CD4-positive, alpha-beta T cell treated with Interleukin-15 for 4 hours (primary cell): ENCODE measurements at places on chromosomes 2 and 18.

DNA sequence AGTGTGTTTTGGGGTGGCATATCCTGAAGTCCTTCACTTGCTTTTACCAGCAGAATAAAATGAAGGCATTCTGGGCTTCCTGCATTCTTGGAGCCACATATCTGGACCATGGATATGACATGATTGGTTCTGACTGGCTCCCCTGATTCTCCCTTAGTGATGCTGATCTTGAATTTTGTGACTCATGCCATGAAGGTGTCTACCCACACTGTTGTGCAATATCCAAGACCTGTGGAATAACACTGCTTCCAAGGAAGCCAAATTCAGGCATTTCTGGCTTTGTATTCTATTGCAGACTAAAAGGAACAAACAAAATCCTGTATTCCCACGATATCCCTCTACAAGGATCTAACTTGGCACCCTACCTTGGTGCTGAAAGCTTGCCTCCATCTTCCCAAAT, 125.8 kb downstream of the LYPD6B start:
- no peak for DNase-seq

- no peak for DNase-seq
Observed at GRCh38 chr2:19649142-19649541, 252.6 kb downstream of the TTC32 start.

DNA sequence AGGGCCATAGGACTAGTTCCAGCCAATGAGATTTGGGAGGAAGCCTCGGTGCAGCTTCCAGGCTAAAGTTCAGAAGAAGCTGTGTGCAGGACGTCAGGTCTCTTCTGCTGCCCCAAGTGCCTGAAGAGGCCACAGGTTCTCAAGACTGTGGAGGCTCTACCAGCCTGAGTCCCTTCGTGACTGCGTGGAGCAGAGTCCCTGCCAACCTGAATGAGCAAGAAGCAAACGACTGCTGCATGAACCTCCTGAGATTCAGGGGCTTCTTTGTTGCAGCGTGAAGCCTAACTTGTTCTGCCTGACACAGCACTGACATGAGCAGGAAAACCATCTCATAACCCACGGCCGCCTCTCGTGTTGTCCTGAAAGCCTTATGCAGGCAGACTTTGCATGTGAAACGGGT, 39.7 kb downstream of the TWIST2 start:
- DNase-seq, result no peak

DNA sequence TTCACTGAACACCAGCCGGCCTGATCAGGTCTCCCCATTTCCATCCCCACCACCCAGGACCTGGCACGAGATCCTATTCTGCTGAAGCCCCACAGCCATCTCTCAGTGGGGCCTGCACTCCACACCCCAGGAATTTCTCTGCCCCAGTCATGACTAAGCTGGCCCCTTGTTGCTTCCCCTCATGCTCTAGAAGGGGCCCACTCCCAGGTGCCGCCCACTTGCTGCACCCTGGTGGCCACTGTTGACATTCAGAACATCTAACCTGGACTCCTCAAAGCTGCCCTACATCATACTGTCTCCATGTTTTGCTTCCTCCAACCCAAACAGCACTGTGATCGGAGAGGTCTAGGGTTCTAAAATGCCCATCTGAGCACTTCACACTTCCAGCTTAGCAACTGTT, 90.7 kb upstream of the KLHL29 start:
- DNase-seq, result no peak

DNA sequence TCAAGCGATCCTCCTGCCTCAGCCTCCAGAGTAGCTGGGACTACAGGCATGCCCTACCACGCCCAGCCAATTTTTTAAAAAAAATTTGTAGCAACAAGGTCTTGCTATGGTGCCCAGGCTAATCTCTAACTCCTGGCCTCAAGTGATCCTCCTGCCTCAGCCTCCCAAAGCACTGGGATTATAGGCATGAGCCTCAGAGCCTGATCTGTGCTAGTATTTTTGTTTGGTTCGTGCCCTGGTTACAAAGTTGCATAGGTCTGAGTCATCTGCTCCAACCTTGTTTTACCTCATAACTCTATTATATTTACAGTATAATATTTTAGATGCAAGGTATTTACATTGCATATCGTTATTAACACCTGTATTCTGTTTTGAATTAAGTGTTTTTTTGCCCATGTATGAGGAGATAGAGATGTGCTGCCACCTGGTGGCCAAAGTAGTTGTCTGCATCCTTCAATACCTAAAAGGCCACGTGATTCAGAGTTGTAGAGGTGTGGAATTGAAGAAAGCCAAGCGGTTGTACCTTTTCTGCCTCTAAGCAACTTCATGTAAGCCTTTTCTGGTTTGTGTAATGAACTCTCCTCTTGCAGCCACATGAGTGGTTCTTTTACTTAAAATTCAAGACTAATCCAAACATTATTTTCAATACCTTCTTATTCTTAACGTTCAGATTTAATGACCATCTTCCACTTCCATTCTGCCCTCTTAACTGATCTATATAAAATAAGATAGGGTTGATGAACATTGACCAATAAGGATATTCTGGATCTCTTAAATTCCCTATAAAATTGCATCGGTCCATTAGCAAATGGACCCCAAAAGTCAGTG, 19.9 kb upstream of the CABYR start:
- peak; percentile 82 for DNase-seq

- DNase-seq, result no peak
Observed at GRCh38 chr18:77359561-77360314, 110.1 kb downstream of the GALR1 start.

- no peak for DNase-seq
Observed at GRCh38 chr2:227401550-227401949, 13.8 kb upstream of the SCYGR1 start.

- no peak for DNase-seq
Observed at GRCh38 chr18:76447258-76447890, 47.7 kb downstream of the ZNF516 start.
